ENCODE measurements at places on chromosomes 12 and 14.

DNA sequence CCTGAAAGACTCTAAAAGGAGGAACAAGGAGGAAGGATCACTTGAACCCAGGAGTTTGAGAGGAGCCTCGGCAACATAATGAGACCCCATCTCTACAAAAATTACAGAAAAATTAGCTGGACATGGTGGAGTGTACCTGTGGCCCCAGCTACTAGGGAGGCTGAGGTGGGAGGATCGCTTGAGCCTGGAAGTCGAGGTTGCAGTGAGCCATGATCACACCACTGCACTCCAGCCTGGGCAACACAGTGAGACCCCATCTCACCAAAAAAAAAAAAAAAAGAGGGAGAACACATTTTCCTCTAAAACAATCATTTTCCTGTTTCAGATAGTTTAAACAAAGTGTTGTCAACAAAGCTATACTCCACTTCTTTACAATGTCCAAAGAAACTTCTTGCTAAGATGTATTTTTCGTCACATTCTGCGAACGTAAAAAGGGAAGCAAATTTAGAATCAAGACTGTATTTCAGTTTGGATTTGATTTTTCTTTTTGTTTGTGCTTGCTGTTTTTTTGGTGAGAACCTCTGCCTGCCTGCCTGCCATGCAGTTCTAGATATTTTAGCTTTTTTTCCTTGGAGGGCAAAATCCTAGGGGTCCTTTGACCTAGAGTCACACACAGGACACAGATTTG, 5.1 kb downstream of the HCAR1 start:
- no peak for DNase-seq

GRCh38 chr12:70963081-70963660, 42.6 kb upstream of the PTPRR start:
- no peak for DNase-seq

- DNase-seq, result no peak
These were observed 109.7 kb downstream of the CRADD start for GRCh38 chr12:93786656-93787397.

GRCh38 chr14:94458558-94459205, 6.1 kb upstream of the SERPINA11 start:
- DNase-seq, result no peak

GRCh38 chr14:48398675-48399282, 723.4 kb upstream of the MDGA2 start:
- peak; percentile 14 for DNase-seq

DNA sequence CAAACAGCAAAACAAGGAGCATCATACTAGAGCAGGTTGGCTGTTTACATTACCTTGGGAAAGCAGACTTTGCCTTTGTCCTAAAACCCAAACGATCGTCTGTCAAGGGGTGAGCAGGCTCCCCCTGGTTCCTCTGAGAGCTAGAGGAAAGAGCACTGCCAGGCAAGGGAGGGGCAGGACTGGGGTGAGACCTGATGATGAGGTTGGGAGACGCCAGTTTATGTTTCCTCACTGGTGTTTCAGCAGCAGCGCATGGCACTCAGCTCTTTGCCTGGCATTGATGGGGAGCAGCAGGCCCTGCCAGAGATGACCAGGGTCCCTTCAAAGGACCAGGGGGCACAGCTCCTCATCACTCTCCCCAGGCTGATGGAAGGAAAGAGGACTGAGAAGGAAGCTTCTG, 7.9 kb upstream of the KRT2 start:
- no peak for DNase-seq

GRCh38 chr12:132661972-132662371, 25.2 kb downstream of the POLE start:
- DNase-seq, result no peak

DNA sequence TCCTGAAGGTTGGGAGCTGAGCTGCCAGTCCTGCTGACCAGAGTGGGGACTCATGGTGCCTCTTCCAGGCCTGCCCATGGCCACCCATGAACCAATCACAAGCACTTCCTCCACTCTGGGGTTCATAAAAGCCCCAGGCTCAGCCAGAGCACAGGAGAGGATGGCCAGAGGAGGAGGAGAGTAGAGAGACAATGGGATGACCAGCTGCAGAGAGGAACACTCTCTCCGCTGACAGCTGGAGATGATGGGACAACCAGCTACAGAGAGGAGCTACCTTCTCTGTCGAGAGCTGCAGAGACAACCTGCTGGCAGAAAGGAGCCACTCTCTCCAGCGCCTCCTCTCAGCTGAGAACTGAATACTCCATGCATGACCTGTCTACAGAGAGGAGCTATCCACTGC, 886.1 kb downstream of the BCL11B start:
- DNase-seq, result no peak

GRCh38 chr14:38527502-38527878, 271.6 kb upstream of the CLEC14A start:
- no peak for DNase-seq

DNA sequence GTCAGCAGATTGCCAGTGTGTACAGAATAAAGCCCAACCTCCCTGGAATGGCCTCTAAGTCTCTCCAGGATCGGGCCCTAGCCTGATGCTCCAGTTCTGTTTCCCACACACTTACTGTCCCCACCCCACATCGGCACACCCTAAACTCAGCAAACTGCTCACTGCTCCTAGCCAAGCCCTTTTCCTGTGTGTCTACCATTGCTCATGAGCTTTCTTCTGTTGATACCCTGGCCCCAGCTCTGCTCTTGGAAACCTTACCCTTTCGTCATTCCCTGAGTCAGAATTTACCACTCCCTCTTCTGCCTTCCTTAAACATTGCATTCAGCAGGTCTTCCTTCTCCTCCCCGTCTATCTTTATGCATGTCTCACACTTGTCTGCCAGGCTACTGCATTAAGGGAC, 158.9 kb downstream of the TMX1 start:
- DNase-seq, result no peak

DNA sequence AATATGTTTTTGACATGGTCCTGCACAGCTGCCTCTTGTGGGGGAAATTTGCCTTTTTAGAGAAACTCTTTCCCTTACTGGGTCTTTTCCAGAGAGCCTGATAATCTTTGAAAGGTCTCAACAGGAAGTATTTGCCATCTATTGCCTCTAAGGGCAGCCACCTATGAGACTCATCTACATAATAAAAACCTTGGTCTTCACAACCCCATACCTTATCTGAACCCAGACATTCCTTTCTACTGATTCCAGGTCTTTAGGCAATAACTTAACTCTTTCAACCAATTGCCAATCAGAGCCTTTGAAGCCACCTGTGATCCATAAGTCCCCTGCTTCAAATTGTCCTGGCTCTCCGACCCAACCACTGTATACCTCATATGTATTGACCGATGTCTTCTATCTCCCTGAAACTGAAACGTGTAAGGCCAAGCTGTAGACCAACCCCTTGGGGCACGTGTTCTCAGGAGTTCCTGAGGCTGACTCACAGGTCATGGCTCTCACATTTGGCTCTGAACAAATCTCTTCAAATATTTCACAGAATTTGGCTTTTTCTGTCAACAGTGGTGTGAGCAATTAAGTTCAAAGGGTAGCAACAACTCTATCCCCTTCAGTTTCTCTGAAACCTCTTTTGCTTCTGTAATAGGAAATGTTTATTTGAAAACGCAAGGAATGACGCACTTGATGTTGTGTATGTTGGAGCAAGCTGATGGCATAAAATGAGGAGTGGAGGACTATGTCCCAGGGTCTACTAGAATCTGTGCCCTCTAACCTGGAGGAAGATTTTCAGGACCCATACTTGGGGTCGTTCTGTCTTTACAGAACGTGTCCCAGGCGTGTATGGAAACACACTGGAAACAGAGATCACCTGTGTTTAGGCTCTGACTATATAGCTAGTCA, 49.2 kb upstream of the EIF5 start:
- DNase-seq, result peak; percentile 33
